Activated naive CD4-positive, alpha-beta T cell treated with anti-CD3 and anti-CD28 coated beads for 36 hours (primary cell): ENCODE measurements at places on chromosomes 4 and X. TPM values are rescaled to one million over a fixed set of nuclear protein-coding genes. Genes with fewer than 3 reads are reported as not detected.

Gene SMIM43
- not detected for total RNA-seq

Gene SMIM10L2A
- total RNA-seq, result 0.40 TPM

Gene VEGFC
- total RNA-seq, result not detected

Gene RTL5
- total RNA-seq, result 0.10 TPM

Gene RASGEF1B
- total RNA-seq, result 6.7 TPM

Gene EXOC1L
- total RNA-seq, result not detected

Gene RTL9
- not detected for total RNA-seq

Gene IDUA
- total RNA-seq, result 9.5 TPM

Gene ZXDA
- 2.0 TPM for total RNA-seq

Gene EFHC2
- total RNA-seq, result 0.77 TPM

DNA sequence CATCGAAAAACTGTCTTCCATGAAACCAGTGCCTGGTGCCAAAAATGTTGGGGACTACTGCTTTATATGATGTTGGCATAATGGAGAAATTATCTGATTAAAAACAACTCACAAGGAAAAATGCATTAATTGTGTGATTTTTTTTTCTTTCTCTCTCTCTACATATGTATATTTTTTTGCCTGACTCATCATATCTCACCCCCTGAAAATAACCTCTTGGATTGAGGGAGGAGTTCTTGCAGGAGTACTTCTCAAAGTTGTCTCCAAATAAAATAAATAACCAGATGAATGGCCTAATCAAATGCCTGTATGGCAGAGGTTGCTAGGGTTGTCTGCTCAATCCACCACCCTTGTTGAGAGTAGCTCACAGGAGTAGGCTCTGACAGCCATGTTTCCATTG lies 19.9 kb upstream of the TNIP3 start:
- DNase-seq, result no peak

- no peak for DNase-seq
Measured at GRCh38 chr4:114281164-114281960, 301.9 kb upstream of the ARSJ start.

- no peak for DNase-seq
Measured at GRCh38 chrX:31307952-31308351, 236.1 kb upstream of the FTHL17 start.

DNA sequence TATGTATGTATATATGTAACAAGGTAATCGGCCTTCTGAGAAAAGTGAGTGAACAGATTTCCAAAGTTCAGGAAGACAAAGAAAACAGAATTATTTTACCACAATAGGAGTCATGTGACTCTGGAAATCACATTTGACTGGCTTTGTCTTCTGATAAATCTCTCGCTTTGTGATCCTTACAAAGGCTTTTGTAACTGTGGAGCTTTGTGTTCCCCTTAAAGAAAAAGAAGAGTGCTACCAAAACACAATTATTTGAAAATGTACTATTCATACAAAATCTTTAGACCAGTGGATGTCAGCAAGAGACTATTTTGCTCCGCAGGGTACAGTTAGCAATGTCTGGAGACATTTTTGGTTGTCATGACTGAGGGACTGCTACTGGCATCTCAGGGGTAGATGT lies 238.8 kb downstream of the LDB2 start:
- DNase-seq, result no peak

GRCh38 chr4:33961761-33962160 lies 2282.6 kb downstream of the ARAP2 start:
- no peak for DNase-seq

GRCh38 chr4:23706972-23707651 lies 182.7 kb downstream of the PPARGC1A start:
- DNase-seq, result no peak

DNA sequence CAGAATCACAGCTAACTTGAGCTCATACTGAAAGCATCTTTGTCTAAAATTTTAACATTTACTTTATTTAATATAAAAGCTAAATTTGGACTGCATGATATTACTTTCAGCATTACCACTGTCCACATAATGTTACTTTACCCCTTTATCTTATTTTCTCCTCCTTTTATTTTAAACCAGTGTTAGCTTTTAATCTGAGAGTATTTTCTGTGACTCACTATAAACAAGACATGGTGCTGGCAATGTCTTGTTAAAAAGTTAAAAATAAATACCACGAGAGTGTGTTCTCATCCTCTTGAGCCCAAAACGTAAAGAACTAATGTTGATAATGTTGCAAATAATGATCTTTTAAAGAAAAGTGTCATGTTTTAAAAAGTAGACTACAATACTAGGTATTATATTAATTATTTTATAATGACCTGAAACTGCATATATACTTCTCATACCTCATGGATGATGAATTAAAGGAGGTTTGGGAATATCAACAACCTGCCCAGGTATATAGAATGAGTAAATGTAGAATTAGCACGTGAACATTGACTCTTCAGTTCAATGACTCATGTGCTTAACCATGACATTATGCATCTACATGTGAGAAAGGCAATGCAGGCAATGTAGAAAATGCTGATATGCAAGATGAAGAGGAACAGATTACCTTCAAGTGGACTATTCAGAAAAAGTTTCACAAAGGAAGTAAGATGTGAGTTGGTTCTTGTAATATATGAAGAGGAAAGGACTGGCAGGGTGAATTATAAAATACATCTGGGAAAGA lies 454.1 kb upstream of the ADGRL3 start:
- DNase-seq, result no peak

- peak; percentile 70 for DNase-seq
Measured at GRCh38 chrX:63560601-63561218, 209.6 kb upstream of the SPIN4 start.

GRCh38 chrX:137401092-137401491 lies 164.8 kb upstream of the ZIC3 start:
- no peak for DNase-seq

GRCh38 chr4:8727546-8728510 lies 135.3 kb downstream of the CPZ start:
- DNase-seq, result no peak

- DNase-seq, result no peak
Measured at GRCh38 chr4:165874791-165875371, 1.8 kb downstream of the TLL1 start.

DNA sequence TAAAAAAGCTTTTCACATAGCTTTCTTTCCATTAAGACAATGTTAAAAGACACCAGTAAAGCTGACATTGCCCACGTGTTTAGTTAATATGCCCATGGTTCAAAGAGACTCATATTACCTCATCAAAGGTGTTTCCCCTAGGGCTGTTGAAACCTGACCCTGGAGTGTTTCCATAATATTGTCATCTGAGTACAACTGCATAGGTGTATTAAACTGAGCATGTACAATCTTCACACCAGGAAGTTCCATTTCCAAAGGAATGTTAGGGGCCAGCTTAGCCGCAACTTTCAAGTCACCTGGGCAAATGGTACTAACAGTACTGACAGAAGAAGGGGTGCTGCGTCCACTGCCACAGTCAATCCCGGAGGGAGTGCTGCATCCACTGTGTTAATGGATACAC lies 27.1 kb downstream of the PDLIM3 start:
- DNase-seq, result no peak

- DNase-seq, result no peak
Measured at GRCh38 chr4:79695848-79696247, 287.8 kb upstream of the GK2 start.

DNA sequence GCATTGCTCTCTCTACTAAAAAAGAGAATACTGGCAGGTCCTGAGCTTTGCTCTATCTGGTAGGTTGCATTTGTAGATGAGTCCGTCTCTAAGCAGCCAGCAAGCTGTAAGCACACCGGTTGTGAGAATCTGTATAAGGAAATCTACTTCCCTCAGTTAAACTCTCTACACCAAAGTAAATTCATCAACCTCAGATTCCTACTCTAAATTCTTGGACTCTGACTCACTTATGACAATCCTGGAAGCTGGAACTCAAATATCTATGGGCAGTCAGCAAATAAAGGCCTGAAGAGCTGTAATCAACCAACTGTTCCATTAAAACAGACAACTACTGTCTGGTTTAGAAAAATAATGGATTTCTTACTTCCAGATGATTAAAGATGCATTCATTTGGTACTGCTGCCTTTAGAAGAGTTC lies 37.9 kb downstream of the FAT1 start:
- no peak for DNase-seq

GRCh38 chr4:135532132-135532531 lies 1330.5 kb upstream of the PABPC4L start:
- DNase-seq, result no peak

DNA sequence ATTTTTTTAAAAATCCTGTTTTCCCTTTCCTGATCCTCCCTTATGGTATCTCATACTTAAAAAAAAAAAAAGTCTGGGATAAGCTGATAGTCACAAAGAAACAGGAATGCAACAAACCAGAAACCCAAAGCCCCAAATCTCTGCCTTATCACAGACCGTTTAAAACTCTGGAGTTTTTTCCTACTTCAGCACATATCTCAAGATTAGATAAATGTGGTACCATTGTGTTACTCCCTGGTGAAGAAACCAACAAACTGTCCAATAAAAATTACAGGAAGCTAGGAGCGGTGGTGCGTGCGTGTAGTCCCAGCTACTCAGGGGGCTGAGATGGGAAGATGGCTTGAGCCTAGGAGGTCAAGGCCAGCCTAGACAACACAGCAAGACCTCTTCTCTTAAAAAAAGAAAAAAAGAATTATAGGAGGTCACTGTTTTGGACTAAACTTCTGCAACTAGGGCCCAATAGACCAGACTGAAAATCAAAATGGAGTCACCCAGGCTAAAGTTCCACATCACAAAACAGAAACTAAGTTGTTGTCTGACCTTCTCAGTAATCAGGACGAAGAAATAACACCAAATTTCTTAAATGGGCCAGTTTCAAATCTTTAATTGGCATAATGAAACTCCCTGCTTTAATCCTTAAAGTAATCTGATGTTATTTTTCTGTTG lies 51.9 kb downstream of the RBM47 start:
- no peak for DNase-seq

DNA sequence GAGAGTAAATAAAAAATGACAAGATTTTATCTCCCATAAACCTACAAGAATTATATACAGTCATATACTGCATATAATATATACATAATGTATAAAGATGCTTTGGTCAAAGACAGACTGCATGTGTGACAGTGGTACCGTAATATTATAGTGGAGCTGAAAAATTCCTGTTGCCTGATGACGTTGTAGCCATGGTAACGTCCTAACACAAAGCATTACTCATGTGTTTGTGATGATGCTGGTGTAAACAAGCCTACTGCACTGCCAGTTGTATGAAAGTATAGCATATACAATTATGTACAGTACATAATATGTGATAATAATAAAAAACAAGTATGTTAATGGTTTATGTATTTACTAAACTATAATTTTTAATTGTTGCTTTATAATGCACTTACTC lies 245.2 kb upstream of the CENPE start:
- no peak for DNase-seq

GRCh38 chr4:142314247-142314646 lies 531.9 kb downstream of the INPP4B start:
- no peak for DNase-seq

DNA sequence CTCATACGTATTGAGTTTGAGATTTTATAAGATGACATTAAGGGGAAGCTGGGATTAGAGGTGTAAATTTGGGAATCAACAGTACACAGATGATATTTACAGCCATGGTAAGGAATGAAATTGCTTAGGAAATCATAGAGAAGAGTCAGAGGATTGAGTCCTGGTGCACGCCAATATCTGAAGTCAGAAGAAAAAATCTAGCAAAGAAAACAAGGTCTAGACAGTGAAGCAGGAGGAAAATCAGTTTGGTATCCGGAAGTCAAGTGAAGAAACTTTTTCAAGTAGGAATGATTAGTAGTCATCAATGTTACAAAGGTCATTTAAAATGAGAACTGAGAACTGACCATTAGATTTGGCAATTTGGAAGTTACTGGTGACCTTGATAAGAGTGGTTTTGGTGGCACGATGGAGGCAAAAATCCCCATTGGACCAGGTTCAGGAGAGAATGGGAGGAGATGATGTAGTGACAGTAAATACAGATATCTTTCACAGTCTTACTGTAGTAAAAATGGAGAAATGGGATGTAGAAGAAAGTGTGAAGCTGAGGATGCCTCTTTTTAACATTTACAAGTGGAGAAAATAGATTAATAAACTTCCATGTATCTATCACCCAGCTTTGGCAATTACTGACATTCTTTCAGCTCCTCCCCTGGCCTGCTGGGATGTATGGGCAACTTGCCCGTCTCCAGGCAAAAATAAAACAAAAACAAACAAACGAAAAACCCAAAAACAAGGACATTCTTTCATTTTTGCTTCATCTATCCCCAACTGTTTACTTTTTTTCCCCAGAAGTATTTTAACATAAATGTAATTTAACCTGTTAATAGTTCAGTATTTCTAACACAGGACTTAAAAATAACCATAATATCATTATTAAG lies 11.4 kb upstream of the GPR34 start:
- no peak for DNase-seq

DNA sequence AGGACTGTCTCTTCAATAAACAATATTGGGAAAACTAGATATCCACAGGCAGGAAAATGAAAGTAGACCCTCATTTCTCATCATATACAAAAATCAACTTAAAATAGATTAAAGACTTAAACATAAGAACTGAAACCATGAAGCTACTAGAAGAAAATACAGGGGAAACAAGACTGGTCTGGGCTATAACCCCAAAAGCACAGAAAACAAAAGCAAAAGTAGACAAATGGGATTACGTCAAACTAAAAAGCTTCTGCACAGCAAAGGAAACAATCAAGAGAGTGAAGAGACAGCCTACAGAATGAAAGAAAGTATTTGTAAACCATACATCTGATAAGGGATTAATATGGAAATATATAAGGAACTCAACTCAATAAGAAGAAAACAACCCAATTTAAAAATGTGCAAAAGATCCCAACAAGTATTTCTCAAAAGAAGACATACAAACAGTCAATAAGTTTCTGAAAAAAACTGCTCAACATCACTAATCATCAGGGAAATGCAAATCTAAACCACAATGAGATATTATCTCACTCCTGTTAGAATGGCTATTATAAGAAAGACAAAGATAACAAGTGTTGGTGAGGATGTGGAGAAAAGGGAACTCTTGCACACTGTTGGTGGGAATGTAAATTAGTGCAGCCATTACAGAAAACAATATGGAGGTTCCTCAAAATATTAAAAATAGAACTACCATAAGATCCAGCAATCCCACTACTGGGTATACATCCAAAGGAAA lies 325.3 kb upstream of the RASGEF1B start:
- DNase-seq, result no peak
